ENCODE measurements at places on chromosomes 2 and 18.
A peak's percentile ranks its signal among the peaks of the same experiment; 100 is the strongest.

- peak; percentile 13 for DNase-seq
Measured at GRCh38 chr2:239959059-239959971, 65.8 kb downstream of the NDUFA10 start.

DNA sequence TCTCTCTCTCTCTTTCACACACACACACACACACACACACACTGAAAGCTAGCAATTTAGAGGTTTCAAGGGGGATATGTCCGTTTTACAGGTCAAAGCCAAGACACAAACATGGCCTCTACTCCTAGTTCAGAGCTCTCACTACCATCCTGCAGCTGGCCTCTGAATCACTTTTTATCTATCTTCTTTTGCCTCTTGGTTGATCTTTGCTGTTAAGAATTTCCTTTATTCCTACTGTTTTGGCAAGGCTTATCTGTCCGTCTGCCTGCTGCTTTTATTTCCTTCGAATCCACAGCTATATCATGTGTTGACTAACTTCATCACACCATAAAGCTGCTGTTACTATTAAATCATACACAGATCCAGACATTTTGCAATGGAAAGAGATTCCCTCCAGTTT, 543.0 kb downstream of the PLCL1 start:
- DNase-seq = no peak

DNA sequence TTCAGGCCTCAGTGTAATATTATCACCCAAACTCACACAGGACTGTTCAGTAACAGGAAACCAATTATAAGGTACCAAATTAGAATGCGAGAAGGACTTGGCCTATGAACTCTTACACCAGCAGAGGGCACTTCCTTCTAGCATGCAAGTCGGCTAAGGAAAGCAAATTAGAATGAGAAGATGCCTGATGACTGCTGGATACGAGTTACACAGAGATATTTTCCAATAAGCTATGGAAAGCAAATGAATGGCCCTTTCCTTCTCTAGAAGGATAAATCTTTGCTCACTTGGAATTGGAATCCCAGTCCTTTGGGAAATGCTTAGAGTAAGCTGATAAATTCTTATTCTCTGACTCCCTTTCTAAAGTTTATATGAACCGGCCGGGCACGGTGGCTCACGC, 109.8 kb downstream of the AP1S3 start:
- DNase-seq = no peak

GRCh38 chr18:6294148-6294784, 120.4 kb downstream of the L3MBTL4 start:
- no peak for DNase-seq

DNA sequence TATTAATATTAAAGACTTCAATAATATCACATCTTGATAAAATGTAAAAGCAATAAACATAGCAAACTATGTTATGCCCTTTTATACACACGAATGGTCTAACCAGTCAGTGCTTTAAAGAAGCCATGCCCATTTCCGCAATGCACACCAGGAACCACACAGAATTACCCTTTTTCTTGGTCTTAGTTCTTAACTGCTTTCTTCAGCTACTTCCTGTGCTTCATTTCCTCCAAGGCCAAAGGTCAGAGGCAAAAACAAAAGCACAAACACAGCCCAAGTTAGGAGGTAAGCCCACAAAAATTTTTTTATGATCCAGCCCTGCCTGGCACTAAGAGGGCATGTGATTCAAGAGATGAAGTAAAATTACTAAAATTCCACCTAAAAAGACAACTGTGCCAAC, 267.2 kb downstream of the FBXO15 start:
- DNase-seq = no peak

GRCh38 chr2:190062601-190063000, at the start of gene MSTN:
Gene MSTN (minus strand): TSS chr2:190062729. CDS start chr2:190062596, 133 bp downstream.
- no peak for DNase-seq

DNA sequence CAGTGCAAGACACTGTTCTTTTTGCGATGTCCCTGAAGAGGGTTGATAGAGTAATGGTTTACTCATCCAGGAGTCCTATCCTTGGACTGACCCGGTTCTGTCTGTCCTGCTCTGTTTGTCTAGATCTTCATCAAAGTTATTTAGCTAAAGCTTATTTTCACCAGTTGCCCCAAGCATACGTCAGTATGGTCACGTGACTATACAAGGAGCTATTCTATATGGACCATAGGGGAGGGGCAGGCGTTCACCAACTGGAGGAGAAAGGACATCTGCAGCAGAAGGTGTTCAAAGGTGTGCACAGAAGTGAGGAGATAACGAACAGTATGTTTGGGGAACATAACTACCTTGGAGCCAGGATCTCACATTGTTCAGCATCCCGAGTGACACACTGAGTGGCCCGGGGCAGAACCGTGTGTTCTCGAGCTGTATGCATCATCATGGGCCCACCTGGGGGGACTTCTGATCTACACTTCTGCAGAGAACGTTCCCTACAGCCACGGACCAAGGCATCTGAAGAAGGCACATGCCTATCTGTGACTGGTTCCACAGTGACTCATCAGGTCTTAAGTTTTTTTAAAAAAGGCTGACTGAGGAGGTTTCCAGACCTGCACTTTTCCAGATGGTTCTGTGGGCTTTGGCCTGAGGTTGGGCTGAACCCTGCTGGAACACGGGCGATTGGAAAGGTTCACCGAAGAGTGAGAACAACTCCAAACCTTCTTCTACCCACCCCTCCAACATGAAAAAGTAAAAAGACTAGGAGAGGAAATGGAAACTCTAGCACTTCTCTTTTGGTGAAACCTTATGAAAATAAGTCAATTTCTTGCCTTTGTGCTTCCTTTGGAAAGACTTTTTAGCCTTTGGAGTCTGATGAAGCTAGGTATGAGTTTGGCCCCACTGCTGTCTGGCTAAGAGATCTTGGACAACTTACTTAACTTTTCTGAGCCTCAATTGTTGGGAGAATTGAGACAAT, 68.6 kb upstream of the YWHAQ start:
- DNase-seq = no peak

DNA sequence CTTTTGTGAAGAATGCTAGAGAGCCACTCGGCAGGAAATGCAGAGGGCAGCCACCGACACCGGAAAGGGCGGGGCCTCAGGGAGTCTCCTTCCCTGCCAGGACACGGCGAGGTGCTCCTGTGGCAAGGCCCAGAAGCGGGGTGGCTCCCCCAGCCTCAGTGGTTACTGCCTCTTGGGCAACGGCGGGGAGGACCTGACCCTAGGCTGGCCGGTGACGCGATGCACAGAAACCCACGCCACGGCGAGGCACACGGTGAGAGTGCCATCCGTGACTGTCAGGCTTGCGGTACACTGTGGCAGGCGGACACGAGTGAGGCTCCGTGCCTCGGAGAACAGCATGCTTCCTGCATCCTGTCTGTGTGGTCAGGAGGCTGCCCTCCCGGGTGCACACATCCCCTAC, 47.8 kb downstream of the ZAP70 start:
- DNase-seq = peak; percentile 56

- no peak for DNase-seq
Measured at GRCh38 chr18:23504720-23505119, 1.4 kb downstream of the RMC1 start.

DNA sequence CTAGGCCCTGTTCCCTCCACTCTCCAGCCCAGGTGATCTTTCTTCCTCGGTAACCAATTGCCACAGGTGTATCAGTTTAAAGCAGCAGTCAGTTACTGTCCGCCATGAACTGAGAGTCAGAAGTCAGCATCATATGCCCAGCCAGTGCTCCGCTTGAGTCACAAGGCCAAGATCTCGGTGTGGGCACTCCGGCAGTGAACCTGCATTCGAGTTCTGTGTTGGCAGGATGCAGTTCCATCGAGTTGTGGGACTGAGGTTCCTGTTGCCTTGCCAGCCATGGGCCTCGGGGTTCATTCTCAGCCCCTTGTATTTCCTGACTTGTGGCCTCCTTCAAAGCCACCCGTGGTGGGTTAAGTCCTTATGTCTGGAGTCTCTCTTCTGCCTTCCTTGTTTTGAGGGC, 3.1 kb upstream of the TMEM185B start:
- no peak for DNase-seq

DNA sequence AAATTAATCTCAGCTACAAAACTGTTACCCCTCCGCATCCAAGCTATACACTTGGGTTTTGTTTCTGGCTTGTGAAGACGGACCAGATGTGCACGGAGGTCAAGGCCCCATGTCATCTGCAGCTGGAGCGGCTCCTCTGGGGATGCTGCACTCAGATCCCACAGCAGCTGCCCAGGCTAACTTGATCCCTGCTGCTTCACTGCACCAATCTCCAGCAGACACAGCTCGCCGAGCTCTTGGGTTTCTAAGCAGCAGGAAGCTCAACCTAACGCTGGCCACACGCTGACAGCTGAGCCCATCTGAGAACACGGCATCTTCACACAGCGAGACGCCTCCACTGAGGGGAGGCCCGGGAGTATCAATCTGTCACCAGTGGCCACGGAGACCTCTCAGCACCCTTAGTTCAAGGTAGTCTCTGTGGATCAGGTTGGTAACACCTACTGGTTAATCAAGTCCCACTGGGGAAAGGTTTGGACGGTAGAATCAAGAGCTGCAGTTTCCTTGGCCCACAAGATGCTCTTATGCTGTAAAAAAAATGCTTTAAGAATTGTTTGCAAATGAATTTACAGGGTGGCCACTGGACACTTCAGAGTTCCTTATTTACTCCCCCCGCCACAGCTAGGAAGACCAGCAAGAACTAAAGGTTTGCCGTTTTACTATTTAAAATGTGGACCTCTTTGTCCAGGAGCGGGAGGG, 67.5 kb downstream of the EMILIN2 start:
- DNase-seq = no peak

DNA sequence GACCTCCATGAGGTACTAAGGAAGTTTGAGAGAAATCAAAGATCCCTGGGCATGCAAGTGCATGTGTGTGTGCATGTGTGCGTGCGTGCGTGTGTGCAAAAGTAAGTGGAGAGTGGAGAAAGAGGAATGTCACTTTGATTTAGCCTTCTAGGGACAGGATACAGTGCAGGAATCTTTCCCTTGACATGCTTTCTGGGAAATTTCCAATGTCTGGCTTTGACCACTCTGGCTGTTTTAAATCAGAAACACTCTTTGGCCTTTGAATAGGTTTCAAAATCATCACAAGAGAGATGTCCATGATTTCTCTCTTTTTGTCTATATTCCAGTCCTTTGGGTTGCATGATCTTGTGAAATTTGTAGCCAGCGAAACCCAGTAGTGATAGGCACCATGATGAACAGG, 162.0 kb downstream of the ALK start:
- DNase-seq = no peak

- no peak for DNase-seq
Measured at GRCh38 chr2:30705711-30706533, 101.3 kb downstream of the CAPN13 start.

DNA sequence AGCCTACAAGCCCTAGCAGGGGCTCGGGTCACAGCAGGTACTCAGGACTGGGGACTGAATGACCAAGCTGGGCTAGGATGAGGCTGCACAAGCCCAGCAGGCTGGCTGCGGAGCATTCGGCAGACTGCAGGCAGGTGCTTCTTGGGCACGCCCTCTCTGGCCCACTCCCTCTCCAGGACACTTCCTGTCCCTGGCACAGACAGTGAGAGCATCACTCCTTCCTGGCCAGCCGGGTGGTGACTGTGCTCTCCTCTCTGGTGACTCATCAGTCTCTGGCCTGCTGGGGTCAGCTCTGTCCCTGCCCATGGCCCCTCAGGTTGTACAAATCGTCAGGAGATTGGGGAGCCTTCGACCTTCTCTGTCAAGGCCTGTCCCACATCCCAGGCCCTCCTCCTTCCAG, 22.5 kb downstream of the C1QL2 start:
- DNase-seq = no peak

DNA sequence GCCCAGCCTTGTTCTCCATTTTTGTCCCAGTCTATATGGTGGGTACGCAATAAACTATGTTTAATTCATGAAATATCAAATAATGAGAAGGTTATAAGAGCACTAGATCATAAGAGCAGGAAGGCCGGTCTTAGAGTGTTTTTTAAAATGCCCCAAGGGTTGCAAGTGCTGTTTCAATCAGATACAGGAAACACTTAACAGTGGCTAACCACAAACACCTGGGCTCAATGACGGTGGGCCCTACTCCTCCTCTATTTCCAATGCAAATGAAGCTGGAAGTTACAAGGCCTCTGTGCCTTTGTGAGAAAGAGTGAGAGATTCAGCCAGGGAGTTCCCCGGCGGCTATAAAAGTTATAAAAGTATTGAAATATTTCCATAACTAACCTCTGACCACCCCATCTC, 18.9 kb upstream of the WDR33 start:
- DNase-seq = no peak

- DNase-seq = no peak
Measured at GRCh38 chr18:51185075-51185474, 12.4 kb downstream of the MEX3C start.

GRCh38 chr2:190088917-190089316, 26.4 kb upstream of the MSTN start:
- DNase-seq = no peak

DNA sequence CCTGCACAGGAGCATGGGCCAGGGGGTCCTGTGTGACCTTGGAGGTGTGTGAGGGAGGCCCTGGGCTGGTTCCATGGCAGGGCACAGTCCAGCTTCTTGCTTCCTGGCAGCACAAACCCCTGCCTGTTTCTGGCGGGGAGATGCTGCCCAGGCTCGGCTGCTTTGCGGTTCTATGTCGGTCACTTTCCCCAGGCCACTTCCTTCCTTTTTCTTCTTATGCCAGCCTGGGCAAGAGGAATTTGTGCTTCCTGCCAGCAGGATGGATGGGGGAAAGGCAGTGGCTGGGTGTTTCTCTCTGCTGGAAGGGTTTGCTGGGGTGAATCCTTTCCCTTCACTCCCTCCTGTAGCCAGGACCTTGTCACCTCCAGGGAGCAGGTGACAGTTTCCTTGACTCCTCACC, 24.3 kb downstream of the ASAP2 start:
- DNase-seq = no peak

DNA sequence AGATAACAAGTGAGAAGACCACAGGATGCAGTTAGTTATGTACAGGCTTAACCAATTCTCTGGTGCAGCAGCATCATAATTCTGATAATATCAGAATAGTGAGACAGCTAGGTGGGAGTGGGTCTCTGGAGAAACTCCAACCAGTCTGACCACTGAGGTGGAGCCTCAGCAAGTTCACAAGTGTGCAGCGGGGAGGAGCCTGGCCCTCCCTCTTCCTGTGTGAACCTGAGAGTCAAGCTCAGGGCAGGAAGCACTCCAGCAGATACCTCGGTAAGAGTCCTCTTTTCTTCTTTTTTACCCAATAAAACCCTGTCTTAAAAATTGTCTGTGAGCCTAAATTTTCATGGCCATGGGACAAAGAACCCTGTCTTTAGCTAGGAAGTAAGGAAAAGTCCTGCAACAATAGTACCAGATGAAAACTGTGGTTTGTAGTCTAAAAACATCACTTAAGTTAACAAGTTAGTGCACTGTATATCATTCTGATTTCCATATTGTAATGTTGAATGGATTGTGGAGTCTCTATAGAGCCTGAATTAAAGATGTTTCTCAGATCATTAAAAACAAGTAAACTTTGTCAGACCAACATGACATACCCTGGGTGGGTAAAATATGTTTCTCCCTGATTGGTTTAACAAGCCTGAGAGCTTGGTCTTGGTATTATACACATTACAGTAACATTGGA, 370.8 kb downstream of the TMEM182 start:
- no peak for DNase-seq
